ENCODE measurements at places on chromosomes 5 and 9.

GRCh38 chr9:98807070-98807813, at the start of gene GALNT12:
GALNT12 (plus strand) TSS chr9:98807670; CDS start chr9:98807699, 29 bp downstream.
- no peak for DNase-seq

GRCh38 chr5:33088176-33088575, 352.6 kb upstream of the TARS1 start:
- DNase-seq: no peak

GRCh38 chr9:74415995-74416394, 81.1 kb upstream of the RORB start:
- no peak for DNase-seq

DNA sequence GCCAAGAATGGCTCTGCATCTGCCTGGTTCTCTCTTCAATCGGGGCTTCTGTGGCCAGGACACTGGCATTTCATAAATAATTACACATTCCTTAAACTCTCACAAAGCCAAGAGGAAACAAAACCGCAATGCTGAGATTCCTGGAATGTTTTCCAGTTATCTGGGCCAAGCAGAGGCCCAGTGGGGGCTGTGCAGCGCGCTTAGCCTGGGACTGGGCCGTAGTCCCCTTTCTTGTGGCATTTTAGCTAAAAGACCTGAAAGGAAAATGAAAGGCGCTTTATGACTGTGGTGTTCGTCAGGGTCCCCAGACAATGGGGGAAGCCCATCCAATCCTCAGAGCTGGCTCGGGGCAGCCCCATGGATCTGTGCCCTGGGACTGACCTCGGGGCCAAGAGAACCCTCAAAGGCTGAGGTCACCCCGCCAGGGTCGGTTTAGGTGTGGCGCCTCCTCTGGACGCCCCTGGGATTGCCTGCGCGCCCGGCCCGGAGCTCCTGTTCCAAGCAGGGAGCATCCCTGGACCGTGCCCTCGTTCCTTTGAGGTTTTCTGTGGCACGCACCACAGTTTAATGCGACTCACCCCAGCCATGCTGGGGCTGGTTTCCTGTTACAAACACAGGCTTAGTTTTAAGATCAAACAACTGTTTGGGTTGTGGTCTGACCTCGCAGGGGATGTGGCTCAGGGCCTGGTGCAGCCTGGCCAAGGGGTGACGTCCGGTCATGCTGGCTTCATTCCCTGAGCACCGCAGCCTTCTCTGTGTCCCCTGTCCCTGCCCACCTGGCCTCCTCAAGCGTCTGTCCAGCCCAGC, 51.5 kb upstream of the NKD2 start:
- no peak for DNase-seq

GRCh38 chr9:93463638-93464248, 10.4 kb upstream of the FAM120AOS start:
- DNase-seq: no peak

- no peak for DNase-seq
Measured at GRCh38 chr5:10537624-10538023, 26.2 kb upstream of the ANKRD33B start.

DNA sequence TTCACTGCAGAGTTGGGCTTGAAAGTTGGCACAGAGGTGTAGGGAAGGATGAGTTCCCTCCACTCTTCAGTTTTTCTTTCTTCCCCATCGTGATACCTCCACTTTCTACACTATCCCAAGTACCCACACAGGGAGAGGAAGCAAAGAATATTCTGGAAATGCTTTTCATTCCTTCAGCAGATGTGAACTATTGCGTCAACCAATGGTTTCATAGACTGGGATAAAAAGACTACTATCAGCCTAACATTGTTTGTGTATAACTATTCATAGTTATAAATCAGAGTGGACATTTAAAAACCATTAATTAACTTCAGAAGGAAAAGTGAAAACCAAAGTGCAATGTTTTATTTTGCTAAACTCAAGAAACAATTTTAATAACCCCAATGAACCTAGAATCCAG, 63.6 kb upstream of the MAMDC2 start:
- DNase-seq: no peak

DNA sequence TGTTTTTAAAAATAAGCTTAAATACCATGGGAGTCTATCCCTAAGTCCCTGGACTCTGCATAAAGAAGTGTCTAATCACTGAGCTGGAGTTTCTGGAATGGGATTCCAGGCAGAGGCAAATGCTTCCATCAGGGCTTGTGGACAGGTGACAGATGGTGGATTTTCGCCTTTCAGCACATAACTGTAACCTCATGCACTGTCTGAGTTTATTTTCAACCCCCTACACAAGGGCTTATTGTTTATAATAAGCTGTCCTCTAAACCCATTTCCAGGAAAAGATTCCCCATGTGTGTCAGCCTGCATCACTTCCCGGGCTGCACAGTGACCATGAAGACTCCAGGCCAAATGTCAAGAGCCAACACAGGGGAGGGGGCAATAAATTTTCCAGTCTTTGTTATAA, 264.0 kb downstream of the PIK3R1 start:
- DNase-seq: no peak

DNA sequence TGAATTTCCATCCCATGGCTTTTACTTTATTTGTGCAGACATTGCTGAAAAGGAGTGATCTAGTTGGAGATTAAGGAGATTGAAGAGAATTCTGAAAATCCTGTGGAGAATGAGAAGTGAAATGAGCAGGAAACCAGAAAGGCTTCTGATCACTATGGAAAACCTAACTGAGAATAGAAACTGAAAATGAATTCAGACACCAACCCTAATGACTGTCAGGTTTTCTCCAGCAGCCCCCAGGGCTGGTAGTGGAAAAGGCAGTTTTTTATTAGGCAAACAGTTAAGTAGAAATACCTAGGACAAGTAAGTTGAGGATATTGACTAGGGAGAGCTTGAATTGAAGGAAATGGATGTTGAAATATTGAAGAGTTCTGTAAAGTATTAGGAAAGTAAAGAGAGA, 14.7 kb upstream of the ARRDC3 start:
- DNase-seq: no peak

GRCh38 chr9:134192951-134193731, 28.8 kb upstream of the RNU6ATAC start:
- peak; percentile 1 for DNase-seq

GRCh38 chr9:38038307-38039089, 30.5 kb downstream of the SHB start:
- no peak for DNase-seq

- no peak for DNase-seq
Measured at GRCh38 chr9:34177593-34178435, 1.0 kb upstream of the UBAP1 start.

- peak; percentile 5 for DNase-seq
Measured at GRCh38 chr9:121604242-121604641, 47.2 kb upstream of the DAB2IP start.

- no peak for DNase-seq
Measured at GRCh38 chr9:135941288-135941995, 19.7 kb downstream of the UBAC1 start.

DNA sequence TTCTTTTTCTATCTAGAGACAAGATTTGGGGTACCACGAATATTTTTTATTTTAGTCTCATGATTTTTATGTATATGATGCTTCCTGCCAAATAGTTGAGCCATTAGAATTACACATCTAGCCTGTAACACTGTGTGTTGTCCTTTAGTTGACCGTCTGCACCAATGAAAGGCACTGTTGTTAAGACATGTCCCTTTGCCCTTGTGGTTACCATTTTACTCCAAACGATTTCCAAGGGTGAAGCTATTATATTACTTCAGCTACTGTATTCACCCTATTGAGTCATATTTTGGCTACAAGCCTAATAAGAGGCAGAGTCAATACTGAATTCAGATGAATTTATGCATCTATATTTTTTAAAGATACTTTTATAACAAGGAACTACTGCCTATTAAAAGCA, 207.6 kb downstream of the CETN3 start:
- no peak for DNase-seq

- DNase-seq: no peak
Measured at GRCh38 chr9:102049586-102050246, 311.3 kb upstream of the GRIN3A start.

- no peak for DNase-seq
Measured at GRCh38 chr5:172168311-172168710, 19.7 kb downstream of the STK10 start.

DNA sequence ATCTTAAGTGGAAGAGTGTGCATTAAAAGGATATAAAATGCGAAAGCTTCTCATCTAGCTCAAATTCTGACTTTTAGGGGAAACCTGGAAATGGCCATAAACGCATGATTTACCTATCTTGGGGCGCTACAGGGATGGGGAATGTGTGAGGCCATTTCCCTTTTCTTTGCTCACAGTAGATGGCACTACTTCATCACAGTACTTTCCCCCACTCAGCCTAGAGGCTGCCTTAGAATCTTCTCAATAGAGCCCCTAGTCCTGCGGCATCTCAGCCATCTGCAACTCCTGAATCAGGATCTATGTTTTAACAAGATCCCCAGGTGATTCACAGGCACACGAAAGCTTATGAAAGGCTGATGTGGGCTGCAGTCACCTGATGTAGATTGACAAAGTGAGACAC, 110.8 kb downstream of the LHFPL2 start:
- DNase-seq: no peak

- no peak for DNase-seq
Measured at GRCh38 chr5:999032-999501, 9.5 kb upstream of the NKD2 start.

DNA sequence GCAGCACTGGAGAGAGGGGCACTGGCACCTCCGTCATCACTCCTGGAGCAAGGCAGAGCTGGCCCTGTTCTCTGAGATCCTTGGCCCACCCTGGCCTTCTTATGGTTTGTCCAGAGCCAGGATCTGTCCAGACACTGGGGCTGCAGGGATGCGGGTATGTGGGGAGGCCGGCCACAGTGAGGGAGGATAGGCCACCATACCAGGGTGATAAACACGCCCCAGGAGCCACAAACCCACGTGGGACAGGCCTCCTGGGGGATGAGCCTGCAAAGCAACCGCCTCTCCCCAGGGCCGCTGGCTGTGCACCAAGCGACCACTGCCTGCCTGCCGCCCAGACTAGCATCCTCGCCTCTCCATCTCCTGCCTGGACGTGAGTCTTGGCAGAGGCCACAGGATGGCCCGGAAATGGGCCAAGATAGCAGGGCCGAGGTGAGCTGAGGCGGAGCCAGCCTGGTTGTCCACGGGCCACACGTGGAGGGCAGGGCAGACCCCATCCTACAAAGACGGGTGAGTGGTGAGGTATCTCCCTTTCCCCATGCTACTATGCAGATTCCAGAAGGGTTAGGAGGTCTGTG, 4.5 kb downstream of the OBP2A start:
- DNase-seq: no peak

DNA sequence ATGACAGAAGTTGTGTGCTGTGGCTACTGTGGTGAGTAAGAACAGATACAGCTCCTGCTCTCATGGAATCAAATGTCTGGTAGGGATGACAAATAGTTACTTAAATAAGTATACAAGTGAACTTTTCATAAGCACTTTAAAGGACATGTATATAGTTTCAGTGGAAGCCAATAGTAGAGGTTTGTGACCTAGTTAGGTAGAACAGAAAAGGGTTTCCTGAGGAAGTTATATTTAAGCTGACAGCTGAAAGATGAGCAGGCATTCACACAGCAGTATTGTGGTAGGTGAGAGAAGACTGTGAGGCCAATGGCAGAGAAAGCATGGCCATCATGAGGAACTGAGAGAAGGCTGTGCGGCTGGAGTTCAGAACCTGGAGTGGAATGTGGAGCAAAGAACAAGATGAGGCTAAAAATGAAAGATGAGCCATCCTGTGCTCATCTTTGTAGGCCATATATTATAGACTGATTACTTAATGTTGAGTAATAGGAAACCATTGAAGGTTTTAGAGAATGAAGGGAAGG, 15.4 kb downstream of the FAM174A start:
- no peak for DNase-seq

- no peak for DNase-seq
Measured at GRCh38 chr5:143355710-143356109, 47.8 kb downstream of the NR3C1 start.

DNA sequence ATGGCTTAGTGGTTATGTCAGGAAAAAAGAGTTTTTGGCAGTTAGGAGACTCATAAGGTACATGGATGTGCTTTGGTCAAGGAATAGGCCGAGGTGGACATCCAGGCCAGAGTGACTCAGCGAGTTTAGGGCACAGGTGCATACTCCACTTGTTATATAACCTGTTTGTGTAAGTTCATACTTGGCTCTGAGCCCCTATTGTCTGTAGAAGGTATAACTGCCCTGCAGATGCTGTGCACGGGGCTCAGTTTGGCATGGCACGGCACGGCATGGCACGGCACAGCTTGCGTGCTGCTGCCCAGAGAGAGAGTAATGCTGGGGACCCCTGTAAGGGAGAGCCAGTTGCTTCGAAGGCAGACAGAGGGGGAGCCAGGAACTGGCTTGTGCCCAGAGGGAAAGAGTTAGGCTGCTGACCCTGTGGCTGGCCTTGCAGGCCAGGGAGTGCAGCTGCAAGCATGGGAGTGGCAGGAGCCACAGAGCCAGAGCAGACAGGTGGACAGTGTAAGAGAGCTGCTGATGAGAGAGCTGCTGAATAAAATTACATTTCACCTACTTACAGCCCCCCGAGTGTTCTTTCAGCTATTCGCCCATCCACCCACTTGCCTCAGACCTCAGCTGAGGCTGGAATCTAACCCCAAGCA, 32.2 kb downstream of the GCNT4 start:
- no peak for DNase-seq

DNA sequence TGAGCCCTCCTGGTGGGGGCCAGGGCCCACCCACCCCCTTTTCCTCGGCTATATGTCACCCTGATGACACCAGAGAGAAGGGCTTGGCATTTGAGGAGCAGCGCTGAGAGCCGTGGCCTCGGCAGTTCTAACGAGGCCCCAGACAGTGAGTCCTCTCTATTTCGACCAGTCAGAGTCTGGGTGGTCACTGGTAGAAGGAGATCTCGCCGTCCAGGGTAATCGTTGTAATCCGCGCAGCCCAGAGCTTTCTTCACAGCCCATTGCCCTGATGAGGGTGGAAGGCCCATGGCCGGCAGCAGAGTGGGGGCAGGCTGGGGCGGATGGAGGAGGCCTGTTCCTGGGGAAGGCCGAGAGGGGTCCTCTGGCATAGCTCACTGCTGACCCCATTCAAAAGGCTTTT, 70.2 kb downstream of the PSMB7 start:
- no peak for DNase-seq

GRCh38 chr9:15157381-15157780, 149.6 kb downstream of the TTC39B start:
- no peak for DNase-seq
